ENCODE measurements at places on chromosomes 13 and 19.

- DNase-seq: no peak
Measured at GRCh38 chr19:38076337-38076736, 147.7 kb downstream of the DPF1 start.

- DNase-seq: peak; percentile 46
Measured at GRCh38 chr13:51832471-51833152, 12.4 kb downstream of the TMEM272 start.

GRCh38 chr13:27353166-27353583, 71.2 kb upstream of the GTF3A start:
- DNase-seq: no peak

DNA sequence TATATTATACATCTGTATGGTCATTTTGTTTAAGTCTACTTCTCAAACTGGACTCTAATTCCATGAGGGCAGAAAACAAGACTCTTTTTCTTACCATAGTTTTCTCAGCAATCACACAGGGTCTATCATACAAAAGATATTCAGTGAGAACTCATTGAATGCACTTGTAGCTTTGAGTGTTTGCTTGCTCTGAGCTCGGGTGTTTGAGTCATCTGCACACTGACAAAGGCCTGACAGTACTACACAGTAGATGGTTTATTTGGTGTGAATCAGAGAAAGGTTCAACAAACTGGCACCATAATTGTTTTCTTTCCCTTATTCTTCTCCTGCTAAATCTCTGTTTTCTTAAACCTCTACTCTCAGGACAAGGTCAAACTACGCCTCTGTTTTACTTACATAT, 586.4 kb downstream of the LMO7 start:
- no peak for DNase-seq

DNA sequence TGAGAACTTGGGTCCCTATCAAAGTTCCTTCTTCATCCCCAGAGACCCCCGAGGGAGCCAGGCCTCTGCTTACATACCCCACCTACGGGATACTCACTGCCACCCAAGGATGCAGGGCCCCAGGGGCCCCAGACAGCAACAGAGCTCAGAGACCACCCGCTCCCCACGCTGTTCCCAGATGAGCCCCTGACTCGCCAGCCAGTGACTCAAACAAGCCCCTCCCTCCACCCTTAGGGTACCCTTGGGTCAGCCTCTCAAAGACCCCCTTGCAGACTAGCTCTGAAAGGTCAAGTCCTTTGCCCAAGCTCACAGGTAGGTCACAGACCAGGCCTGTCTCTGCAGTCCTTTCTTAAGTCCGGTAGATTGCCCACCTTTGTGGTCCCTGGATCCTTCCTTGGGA, 45.7 kb downstream of the CD320 start:
- DNase-seq: no peak

DNA sequence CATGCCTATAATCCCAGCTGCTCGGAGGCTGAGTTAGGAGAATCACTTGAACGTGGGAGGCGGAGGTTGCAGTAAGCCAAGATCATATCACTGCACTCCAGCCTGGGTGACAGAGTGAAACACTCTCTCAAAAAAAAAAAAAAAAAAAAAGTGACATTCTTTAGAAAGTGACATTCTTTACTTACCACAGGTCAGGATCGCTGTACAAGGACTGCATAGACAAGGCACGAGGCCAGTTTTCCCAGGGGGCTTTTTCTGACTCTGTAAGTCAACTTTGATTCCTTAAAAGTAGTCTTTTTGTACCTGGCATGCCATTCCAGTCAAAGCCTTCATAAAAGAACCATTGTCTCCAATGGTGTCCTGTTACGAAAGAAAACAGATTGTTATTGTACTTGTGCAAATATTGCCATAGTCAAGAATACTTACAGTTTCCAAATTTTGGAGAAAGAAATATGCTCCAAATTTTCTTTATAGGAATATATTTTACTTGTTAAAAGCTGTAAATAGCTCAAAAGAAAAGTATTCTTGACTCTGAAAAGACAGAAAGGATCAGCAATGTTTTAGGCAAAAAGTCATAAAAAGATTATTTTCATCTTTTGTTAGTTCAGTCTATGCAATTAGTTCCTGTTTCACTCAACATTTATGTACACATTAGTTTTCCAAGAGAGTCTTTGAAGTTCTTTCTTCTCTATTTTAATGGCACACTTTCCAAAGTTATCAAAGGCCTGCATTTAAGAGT, 39.3 kb downstream of the CEACAM1 start:
- no peak for DNase-seq

DNA sequence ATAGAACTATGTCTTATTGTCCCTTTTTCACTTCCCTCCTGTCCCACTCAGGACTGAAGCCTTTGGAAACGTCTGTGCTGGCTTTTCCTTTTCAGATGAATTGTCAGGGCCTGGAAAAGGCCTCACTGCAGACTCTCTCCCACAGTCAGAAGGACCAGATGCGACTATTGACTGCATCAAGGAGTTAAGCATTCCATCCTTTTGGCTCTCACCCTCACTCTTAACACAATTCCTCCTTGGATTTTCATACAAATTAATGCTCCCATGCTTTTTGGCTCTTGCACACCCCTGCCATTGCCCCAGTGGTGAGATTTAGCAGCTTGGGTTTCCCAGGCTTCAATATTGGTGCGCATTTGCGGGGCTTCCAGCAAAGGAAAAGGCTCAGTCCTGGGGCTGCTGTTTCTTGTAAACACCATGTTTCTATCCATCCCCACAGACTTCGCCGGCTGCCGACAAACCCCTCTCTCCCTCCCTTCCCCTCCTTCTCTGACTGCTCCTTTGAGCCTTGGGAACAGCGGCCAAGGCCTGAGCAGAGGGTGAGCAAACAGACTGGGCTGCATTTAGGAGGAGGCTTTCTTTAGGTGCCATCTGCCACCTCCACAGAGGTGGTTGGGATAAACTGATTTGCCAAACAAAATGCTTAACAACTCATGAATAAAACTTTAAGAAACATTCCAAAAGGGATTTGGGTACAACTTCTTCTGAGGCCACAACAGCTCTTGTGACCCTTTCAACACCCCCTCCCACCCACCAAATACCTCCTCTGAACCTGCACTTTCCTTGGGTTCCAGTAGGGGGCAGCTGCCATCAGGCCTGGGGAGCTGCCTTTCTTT, 48.6 kb upstream of the PCDH8 start:
- DNase-seq: no peak

- no peak for DNase-seq
Measured at GRCh38 chr13:54949735-54950134, 1921.1 kb downstream of the OLFM4 start.

DNA sequence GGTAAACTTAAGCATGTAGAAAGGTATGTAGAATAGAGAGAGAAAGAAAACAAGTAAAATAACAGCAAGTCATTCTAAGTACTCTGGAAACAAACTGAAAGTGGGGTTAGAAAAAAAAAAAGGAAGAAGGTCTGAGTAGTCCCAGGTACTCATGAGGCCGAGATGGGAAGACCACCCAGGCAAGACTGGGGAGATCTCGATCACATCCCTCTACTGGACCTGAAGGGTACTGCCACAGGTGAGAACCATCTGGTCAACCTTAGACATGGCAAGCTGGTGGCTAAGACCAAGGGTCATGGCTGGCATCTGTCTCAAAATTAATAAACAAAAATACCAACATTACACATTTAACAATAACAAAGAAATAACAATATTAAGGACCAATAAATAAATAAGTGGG, 36.3 kb upstream of the ZNF724 start:
- DNase-seq: no peak

DNA sequence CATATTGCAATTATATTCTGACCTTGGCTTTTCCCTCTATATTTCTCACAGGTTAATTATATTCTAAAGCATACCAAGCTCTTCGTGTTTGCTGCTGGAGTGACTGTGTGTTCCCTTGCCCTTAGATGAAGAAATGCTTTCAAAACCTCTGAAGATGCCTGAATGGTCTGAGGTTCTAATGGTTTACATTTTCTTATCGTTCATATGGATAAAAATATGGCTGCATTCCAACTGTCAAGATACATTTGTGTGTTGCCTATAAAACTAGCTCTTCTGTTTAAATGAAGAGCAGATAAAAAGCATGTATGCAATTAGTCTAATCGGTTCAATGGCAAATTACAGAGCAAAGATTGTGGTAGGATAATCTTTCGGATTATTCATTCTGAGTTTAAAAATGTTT, 68.4 kb upstream of the ANKRD10 start:
- DNase-seq: no peak

DNA sequence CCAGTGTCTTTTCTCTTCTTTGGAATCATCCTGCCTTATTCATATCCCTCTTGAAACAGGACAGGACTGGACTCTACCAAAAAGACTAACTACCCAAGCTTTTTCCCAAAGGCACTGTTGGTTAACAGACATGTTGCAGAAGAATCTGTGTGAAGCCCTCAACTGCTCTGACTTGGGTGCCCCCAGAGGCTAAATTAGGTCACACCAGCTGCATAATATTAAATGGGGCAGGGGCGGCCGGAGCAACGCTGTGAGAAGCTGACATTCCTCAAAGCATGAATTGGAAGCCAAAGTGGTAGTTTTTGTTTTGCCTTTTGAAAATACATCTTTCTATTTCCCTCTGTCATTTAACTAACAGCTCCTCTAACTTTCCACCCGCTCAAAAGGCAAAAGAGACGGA, 185.9 kb downstream of the LHFPL6 start:
- no peak for DNase-seq

GRCh38 chr13:113771709-113772331, 12.8 kb downstream of the TMEM255B start:
- DNase-seq: no peak

- DNase-seq: no peak
Measured at GRCh38 chr13:94595001-94595949, 677 bp downstream of the TGDS start.

GRCh38 chr13:39670445-39670844, 15.0 kb downstream of the COG6 start:
- no peak for DNase-seq

- no peak for DNase-seq
Measured at GRCh38 chr13:61727767-61728166, 312.1 kb upstream of the PCDH20 start.

DNA sequence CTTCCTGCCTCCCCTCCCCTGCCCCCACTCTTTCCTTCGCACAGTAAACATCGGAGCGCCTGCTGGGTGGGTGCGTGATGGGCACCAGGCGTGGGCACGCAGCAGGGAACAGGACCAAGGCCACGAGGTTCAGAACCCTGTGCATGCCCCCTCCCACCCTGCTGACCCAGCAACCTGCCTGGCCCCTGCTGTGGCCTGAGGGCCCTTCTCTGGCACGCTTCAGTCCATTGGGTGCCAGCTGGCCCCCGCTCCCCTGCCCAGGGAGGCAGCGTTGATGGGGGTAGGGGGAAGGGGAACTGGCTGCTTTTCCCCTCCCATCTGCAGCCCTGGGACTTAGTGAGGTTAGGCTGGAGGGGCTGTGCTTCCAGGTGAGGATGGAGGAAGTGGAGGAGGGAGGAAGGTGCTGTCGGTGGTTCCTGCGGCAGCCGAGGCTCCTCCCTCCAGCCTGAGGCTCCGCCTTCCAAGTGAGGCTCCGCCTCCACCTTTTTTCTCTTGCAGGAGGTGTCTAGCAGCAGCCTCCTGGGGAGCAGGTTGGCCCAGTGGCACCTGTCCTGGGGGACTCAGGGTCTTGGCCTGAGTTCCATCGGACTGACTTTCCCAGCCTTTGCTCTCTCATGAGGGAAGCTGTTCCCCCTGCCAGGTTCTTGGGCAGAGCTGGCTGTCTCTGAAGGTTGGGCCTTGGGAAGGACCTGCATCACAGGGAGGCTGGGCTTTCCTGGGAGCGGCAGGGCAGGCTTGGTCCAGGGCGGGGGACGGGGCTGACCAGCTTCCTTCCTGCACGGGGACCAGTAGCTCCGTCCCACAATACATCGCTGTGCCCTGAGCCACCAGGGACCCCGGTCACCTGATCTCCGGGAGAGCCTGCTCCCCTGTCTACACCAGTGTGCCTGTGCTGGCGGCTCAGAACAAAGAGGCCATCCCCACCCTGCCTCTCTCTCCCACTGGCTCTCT, 7.3 kb downstream of the PIAS4 start:
- DNase-seq: no peak

DNA sequence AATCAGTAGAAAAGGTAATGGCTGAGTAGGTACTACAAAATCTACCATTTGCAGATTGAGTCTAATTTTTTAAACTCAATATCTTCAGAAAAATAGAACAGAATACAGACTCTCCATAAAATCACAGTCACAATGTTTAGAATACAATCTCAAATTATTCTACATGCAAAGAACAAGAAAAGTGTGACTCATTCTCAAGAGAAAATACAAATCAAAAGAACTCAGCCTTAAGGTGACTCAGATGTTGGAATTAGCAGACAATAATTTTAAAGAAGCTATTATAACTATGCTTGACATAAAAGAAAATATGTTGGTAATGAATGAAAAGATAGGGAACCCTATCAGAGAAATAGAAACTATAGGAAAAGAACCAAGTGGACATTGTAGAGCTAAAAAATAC, 78.9 kb downstream of the RXFP2 start:
- no peak for DNase-seq

GRCh38 chr13:75473468-75473867, 8.5 kb downstream of the TBC1D4 start:
- DNase-seq: no peak

GRCh38 chr19:4429256-4429655, 26.8 kb downstream of the CHAF1A start:
- no peak for DNase-seq

DNA sequence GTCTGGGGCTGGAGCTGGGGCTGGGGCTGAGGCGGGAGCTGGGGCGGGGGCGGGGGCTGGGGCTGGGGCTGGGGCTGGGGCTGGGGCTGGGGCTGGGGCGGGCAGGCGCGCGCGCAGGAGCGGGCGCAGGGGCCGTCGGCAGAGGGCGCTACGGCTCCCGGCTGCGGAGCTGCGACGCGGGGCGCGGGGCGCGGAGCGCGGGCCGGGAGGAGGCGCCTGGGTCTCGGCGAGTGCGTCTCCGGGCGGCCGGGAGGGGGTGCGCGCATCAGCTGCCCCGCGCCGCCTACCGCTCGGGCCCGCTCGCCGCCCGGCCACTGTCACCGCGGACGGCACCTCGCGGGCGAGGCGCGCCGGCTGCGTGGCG, 422 bp upstream of the MTUS2 start:
- no peak for DNase-seq

- no peak for DNase-seq
Measured at GRCh38 chr19:38850976-38851621, 1.3 kb upstream of the HNRNPL start.

DNA sequence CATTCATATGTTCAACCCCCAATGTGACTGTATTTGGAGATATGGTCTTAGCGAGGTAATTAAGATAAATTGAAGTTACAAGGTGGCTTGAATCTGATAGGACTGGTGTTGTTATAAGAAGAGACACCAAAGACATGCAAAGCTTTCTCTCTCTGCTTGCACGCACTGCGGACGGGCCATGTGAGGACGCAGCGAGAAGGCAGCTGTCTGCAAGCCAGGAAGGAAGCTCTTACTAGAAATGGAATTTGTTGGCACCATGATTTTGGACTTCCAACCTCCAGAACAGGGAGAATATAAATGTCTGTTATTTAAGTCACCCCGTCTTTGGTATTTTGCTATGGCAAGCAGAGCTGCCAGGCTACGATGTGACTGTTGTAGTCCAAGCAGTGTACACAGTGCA, 4.8 kb downstream of the DLEU7 start:
- DNase-seq: no peak

DNA sequence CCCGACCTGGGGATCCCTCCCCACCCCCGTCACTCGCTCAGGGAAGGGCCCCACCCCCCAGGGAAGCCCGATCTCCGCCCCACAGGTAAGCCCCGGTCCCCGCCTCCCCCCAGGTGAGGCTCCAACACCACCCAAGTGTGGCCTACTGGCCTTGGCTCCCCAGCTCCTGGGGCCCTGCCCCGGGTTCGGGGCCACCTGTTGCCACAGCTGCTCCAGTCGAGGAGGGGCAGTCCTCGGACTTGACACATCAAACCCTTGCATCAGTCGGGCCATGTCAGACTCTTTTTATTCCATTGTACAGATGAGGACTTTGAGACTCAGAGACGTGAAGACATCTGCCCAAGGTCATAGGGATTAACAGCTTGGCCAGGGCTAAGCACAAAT, 512 bp downstream of the CC2D1A start:
- DNase-seq: peak; percentile 30

Data from T-helper 2 cell (primary cell).